AG09309 (cell line): ENCODE measurements at places on chromosomes 4 and X.

DNA sequence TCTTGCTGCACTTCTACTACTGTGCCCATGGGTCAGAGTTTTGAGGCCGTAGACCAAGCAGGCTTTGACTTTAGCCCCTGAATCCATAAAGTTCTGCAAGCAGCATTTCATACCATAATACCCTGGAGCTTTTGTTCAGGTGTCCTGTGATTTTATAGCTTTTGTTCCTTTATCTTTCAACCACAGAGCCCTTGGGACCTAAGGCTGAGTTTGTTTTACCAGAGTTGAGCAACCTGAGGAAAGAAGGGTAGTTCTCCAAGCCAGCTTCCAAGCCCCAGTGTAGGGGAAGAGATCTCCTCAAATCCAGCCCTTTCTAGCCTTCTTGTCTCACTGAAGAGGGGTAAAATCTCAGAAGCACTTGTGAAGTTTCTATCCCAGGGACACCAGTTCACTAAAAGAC is 35.1 kb downstream of the MAGED2 start:
- no peak for DNase-seq

DNA sequence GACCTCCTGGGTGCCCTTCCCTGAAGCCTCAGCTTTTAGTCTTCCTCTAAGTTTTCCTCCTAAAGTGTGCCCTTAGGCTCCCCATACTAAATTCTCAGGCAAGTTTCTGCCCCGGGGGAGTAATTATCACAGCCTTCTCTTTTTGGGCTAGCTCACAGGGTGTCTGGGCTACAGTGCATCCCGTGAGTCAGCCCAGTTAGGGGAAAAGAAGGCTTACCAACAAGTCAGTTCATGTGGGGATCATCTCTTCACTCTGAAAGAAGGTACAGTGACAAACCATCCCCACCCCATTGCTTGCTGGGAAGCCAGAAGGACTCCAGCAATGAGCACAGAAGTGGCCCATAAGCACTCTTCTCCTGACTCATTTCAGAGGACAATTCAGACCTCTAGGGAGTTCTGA is 134.7 kb upstream of the FAM9C start:
- no peak for DNase-seq

GRCh38 chrX:153908219-153908860 is 3.9 kb downstream of the AVPR2 start:
- DNase-seq: no peak

GRCh38 chr4:109967798-109968520 is 55.3 kb downstream of the EGF start:
- no peak for DNase-seq

GRCh38 chr4:189285377-189285776 is 655.3 kb upstream of the FRG1 start:
- no peak for DNase-seq

GRCh38 chr4:100869276-100869675 is 351.5 kb upstream of the EMCN start:
- no peak for DNase-seq

DNA sequence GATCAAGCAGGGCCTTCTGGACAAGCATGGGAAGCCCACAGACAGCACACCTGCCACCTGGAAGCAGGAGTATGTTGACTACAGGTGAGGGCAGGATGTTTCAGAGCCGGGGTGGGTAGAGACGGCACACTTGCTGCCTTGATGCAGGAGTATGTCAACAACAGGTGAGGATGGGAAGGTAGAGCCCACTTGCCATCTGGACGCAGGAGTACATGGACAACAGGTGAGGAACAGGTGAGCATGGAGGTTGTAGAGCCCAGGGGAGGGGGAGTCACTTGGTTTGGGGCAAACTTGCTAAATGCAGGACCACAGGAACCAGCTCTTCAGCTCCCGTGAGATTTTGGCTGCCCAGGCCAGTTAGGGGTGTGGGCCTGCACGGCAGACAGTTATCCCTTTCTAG is 12.0 kb downstream of the DKC1 start:
- no peak for DNase-seq

- DNase-seq: peak; percentile 84
Observed at GRCh38 chrX:39907964-39908661, 189.6 kb downstream of the BCOR start.

DNA sequence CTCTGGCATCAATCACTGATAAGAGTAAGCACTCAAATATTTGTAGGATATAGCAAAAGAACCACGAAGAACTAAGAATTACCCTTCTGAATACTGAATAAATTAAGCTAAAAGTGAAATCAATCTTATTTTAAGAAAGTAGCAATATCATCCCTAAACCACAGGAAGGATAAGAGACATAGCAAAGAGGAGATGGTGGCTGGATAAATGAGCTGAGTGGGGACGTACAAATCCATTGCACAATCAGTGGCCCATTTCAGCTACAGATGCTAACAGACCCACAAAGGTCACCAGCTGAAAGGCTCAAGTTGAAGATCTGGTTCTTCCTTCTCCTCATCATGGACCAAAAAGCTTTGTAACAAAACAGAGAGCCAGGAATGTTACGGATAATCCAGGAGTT is 77.1 kb downstream of the SLC9A7 start:
- no peak for DNase-seq

GRCh38 chr4:25861951-25862410 is 807 bp downstream of the SEL1L3 start:
- no peak for DNase-seq

DNA sequence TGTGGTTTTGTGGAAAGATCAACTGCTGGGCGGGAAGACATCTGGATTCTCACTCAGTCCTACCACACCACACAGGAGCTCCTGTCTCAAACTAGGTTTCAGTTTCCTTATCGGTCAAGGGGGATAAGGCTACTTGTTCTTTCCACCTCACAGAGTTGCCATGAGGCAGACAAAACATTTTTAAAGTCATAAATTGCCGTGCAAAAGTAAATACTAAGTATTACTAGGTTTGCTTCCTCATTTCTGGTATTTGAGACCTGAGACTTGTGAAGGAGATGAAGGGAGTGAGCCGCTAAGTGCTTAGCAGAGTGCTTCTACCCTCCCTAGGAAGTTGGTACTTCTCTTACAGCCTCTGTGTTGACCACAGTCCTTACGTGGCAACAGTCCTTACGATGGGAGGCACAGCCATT is 1.5 kb downstream of the LAP3 start:
- no peak for DNase-seq
